ENCODE measurements at places on chromosomes 12 and 14.
A peak's percentile ranks its signal among the peaks of the same experiment; 100 is the strongest.

- no peak for DNase-seq
Measured at GRCh38 chr14:96281486-96281885, 25.5 kb downstream of the BDKRB1 start.

GRCh38 chr14:55758796-55759195 is 178.8 kb downstream of the KTN1 start:
- no peak for DNase-seq

DNA sequence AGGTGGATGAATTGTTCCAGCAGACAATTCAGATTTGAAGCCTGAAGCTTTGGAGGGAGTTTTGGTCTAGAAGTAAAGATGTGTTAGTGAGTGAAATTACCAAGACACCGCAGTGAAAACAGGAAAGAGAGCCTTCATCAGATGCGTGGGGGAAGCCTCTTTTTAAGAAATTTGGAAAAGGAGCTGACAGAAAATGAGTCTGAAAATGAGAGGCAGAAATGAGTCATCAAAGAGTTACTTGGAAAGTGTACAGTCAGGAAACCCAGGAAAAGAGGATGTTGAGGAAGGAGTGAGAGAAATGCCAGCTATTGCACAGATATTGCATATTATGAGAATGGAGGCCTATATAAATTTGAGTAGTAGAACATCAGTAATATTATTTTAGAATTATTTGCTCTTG is 520.7 kb downstream of the NRXN3 start:
- DNase-seq: no peak

DNA sequence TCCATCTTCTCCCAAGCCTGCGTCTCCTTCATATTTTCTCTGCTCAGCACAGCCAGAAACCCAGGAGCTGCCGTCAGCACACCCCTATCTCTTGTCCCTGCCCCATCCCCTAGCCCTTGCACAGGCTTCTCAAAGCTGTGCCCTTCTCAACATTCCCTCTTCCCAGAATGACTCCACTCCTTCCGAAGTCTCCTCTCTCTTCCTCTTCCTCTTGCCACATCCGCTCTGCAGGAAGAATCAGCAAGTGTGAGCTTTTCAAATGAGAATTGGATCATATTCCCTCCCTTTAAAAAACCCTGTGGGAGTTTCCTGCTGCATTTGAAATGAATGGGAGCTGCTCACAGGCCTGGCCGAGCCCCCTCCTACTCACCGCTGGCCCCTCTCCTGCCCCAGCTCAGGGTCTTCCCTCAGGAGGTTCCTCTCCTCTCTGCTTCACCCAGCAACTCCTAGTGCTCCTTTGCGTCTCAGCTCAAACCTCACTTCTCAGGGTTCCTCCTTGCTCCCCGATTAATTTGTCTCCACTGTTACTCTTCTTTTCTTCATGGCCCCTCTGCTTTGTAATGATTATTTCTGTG is 528.5 kb upstream of the CCDC196 start:
- DNase-seq: no peak

DNA sequence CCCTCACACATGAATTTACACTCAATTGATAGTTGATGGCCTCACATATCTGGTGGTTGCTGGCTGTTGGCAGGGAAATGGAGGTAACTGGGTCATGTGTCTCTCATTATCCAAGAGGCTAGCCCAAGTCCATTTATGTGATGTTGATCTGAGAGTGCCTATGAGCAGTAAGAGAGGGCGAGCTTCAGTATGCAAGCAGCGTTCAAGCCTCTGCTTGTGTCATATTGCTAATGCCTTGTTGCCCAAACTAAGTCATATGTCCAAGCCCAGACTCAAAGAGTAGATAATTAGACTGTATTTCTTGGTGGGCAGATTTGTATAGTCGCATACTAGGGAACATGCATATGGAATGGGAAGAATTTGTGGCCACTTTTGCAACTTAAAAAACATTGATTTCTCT is 83.8 kb upstream of the DACT1 start:
- no peak for DNase-seq

DNA sequence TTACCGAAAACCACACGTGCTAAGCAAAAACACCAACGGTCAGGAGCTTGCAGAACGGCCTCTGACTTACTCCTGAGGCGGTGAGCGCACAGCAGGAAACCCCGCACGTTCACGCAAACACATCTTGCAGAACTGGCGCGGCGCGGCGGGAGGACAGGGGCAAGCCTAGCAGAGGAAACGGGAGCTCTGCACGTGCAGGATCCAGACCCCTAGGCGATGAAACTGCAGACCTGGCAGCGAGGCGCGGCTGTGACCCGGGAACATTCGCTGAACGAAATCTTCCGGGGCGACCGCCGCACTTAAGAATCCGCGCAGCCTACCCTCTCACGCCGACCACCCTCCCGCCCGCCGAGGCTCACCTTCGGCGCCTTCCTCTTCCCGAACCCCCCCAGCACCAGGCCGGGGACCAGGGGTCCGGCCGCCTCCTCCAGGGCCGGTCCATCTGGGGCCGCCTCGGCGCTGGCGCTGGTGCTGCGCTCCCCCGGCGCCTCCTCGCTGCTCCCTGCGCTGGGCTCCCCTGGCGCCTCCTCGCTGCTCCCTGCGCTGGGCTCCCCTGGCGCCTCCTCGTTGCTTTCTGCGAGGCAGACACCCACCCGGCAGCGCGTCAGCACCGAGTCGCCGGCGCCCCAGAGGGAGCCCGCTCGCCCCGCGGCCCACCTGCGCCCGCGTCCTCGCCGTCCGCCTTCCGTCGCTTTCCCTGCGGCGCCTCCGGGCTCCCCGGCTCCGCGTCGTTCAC is 615 bp downstream of the DDX51 start:
- DNase-seq: peak; percentile 29

GRCh38 chr12:124564971-124565491 is 2.4 kb downstream of the NCOR2 start:
- DNase-seq: peak; percentile 50

DNA sequence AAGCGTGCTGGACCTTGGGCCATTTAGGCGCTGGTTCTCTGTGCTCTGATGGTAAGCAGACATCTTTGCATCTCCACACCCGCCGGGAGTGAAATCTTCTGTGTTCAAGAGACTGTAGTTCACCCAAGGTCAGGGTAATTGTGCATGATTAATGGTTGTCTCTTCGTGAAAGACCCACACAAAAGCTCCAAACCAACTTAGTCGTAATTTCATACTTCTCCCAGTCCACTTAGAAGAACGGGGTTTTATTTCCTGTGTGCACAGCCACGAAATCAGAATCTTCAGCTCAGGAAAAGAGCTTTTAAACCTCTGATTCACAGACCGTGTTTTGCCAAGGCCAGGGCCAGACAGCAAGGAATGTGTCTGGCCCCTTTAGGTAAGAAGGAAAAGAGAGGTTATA is 640.9 kb downstream of the MED13L start:
- DNase-seq: no peak

DNA sequence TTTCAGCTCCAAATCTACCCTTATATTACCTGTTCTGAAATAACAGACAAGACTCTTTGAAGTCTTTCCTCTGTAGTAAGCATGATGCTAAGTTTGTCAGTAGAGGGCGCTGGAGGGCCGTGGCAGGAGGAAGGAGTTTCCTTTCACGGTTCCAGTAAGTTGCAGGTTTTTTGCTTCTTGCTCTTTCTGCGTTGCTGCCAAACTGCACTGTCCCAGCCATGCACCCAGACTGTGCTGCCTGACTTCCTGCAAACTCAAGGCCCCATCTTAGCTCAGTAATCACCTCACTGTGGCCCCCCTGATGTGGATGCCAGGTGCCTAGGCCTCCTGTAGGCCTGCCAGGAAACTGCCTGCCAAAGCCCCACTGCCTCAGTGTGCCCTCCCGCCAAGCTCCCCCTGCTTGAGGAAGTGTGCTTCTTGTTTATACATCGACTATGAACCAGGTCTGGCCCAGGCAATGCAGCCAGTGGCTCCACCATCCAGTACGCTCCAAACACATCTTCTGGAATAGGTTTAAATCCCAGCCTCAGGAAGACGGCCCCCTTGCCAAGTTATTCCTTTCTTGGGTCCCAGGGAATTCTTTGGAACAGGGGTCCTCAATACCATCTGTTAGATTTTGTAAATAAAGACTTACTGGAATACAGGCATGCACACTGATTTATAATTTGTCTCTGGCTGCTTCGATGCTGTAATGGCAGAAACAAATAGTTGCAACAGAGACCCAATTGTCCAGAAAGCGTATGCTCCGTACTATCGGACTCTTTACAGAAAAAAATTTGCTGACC is 193.7 kb upstream of the LRIG3 start:
- peak; percentile 69 for DNase-seq

DNA sequence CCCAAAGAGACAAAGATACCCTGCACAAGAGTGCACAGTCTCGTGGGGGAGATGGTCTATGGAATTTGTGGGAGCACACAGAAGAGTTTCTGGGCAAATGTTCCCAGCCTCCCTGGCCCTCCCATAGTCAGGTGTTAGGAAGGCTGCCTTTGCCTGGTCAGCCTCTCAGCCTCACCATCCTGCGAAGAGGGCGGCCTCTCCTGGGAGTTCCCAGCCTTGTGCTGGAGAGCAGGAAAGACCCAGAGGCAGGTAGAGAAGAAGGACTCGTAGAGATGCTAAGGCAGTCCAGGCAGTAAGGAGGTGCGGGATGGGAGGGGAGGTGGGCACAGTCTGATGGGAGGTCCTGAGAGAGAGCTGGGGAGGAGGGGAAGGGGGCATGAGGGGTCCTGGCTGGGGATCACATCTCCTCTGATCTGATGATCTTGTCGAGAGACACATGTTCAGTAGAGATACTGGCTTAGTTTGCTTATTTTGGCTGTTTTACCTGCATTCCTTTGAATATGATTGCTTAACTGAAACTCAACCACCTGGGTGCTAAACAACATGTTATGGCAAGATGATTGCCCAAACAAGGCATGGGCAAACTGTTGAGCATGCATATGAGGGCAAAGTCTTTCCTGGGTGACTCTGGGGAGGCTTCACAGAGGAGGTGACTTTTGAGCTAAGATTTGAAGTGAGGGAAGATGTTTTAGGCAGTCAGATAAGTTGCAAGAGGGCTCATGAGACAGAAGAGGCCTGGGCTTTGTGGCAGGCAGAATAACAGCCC is 10.5 kb downstream of the SERPINA6 start:
- DNase-seq: no peak

- no peak for DNase-seq
Measured at GRCh38 chr14:105622329-105622955, 96.1 kb downstream of the TMEM121 start.

- DNase-seq: peak; percentile 23
Measured at GRCh38 chr12:47870175-47870781, 34.5 kb downstream of the VDR start.

DNA sequence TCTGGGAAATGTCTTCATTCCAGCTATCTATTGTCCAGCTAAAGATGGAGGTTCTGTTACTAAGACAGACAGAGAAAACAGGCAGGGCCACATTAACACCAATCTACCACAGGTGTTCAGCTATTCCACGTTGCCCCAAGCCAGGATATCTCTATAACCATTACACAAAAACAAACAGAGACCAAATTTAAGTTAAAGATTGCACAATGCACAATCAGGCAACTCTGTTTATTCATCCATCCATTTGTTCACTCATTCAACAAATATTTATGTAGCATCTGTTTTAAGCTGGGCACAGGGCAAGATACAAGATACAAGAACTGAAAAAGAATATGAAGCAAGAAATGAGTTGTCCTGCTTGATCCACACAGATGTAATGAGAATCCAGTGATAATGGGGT is 629.0 kb downstream of the MED13L start:
- no peak for DNase-seq

DNA sequence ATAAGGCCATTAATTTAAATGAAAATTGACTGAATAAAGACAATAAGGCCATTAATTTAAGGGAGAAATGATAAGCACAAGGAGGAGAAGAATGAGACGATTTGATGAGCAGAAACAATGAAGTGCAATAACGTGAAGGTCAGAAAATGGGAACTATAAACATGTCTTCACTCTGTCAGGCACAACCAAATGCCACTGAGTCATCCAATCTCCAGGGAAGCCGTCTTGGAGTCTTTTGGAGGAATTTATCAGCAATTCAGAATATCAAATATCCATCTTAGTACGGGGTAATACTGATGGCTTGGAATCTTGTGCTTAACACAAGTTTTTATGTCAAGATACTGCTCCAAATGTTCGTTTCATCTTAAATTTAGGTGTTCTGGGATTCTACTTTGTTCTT is 159.9 kb downstream of the CAPZA3 start:
- no peak for DNase-seq

DNA sequence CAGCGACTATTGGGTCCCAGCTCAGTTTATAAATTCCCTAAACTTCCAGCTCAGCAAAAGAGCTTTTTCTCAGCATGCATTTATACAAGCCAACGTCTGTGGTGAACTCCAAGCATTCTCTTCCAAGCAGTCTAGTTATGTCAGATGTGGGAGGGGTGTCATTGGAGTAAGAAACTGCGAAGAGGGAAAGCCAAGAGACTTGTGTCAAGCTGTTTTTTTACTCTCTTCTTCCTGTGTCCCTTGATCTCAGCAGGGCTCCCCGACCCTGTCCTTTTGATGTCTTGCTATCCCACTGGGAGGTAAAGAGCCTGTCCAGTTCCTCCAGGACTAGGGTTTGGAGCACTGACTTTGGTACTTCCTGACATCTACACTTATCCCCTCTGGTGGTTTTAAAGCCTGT is 69.0 kb downstream of the PPM1H start:
- no peak for DNase-seq

GRCh38 chr14:42523666-42524065 is 917.0 kb downstream of the LRFN5 start:
- no peak for DNase-seq

DNA sequence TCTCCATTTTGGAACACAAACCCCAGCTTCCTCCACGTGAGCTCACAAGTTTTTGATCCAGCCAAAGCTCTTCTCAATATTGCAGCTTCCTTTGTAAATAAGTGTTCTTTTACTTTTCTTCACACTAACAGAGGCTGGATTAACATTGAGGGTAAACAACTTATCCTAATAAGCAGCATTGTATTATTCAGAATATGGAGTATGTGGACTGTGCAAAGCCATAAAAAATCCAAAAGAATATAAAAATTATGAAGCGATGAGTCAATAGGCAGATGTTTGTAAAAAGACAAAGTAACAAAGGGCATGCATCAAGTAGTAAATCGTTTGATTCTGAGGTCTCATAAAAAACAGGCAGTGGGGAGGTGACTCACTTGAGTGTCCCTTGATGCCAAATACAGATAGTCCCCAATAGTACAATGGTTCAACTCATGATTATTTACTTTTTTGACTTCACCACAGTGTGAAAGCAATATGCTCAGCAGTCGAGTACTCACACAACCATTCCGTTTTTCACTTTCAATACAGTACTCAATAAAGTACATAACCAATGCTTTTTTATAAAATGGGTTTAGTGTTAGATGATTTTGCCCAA is 23.1 kb upstream of the KCNK10 start:
- DNase-seq: peak; percentile 72

All from urothelium cell line (cell line).